AG04450 (cell line): ENCODE measurements at places on chromosomes 7 and 10.

- no peak for DNase-seq
Measured at GRCh38 chr10:98649170-98649569, 202.4 kb upstream of the HPS1 start.

- no peak for DNase-seq
Measured at GRCh38 chr10:124708246-124708779, 35.9 kb downstream of the FAM53B start.

- DNase-seq = no peak
Measured at GRCh38 chr7:103989200-103989784, at the start of gene RELN. TSS of gene RELN (minus strand) at chr7:103989658. CDS start at chr7:103989356, 302 bp downstream.

- DNase-seq = no peak
Measured at GRCh38 chr10:127694580-127695193, 42.3 kb upstream of the FOXI2 start.

GRCh38 chr10:75122505-75122904 lies 11.0 kb downstream of the SAMD8 start:
- no peak for DNase-seq

DNA sequence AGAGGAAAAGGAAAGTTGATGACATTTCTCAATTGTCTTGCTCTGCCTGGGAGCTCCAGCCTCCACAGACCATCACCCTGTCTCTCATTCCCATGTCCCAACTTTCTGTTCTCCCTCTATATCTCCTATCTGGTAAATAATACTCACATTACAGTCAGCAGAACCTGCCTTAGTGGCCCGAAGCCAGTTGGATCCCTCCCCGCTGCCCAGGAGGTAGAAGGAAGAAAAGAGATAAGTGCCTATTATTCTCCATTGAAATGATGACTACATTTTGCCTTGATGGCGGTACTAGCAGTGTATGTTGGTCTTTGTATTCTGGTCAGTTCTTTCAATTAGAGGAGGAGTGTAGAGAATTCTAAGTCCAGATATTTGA lies 91.9 kb downstream of the CSTF2T start:
- DNase-seq = no peak

DNA sequence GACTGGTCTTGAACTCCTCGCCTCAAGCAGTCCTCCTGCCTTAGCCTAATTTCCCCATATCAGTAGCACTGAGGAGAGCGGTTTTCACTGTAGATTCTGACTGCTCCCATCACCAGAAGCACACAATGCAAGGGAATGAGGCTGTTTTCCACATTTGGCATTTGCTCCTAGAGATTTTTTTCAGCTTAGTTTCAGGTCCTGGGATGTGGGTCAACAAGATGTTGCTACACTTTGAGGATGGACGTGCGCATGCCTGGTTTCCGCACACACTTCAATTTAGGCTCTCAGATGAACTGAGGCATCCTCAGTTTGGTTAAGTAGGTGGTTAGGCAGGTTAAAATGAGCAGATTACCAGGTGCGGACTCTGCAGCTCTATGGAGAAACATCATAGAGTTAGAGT lies 287.1 kb upstream of the LYZL1 start:
- no peak for DNase-seq

DNA sequence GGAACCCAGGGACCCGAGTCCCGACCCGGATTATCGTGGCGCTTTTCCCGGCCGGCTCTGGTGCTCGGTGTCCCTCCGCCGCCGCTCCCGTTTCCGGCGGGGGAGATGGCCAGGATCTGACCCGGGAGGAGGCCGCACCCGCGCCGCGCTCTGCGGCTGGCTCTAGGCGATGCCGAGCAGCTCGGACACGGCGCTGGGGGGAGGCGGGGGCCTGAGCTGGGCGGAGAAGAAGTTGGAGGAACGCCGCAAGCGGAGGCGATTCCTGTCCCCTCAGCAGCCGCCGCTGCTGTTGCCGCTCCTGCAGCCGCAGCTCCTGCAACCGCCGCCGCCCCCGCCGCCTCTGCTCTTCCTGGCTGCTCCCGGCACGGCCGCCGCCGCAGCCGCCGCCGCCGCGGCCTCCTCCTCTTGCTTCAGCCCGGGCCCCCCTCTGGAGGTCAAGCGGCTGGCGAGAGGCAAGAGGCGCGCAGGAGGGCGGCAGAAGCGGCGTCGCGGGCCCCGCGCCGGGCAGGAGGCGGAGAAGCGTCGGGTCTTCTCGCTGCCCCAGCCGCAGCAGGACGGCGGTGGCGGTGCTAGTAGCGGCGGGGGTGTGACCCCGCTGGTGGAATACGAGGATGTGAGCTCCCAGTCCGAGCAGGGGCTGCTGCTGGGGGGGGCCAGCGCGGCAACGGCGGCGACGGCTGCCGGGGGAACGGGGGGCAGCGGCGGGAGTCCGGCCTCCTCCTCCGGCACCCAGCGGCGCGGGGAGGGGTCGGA lies 593 bp downstream of the CDK13 start:
- DNase-seq = no peak

GRCh38 chr10:90917238-90917967 lies 3.5 kb downstream of the ANKRD1 start:
- DNase-seq = no peak

- no peak for DNase-seq
Measured at GRCh38 chr7:129103561-129104324, 40.8 kb upstream of the TSPAN33 start.

GRCh38 chr7:133863362-133864061 lies 263.6 kb upstream of the LRGUK start:
- DNase-seq = no peak

DNA sequence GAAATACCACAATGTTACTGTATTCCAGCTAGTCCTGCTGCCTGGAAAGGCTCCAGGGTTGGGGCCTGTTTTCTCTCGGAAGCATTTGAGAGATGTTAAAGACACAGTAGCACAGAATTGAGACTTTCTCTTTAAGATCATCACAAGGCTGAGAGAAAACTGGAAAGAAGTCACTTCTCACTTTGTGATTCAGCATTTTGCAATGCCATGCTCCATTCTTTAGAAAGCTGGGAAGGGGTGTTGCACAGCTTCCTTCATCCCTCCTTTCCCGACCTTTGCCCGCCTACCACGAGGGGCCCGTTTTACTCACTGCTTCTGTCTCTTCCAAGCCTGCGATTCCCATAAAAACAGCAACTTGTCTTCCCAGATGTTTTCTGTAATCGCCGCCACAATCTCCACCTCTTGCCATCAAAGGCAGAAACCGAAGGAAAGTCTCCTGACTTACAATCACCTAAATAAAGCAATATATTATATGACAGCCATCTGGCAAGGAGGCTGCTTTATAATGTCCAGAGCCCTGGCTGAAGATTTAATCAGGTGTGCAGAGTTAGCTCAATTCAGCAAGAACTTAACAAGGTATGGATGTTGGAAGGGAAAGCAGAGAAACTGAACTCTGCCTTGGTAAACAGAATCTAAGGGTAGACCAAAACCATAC lies 18.9 kb downstream of the NOD1 start:
- DNase-seq = peak; percentile 85

- no peak for DNase-seq
Measured at GRCh38 chr10:124710266-124710881, 33.8 kb downstream of the FAM53B start.

GRCh38 chr7:24372961-24373955 lies 89.3 kb downstream of the NPY start:
- DNase-seq = no peak

GRCh38 chr7:75660566-75661215 lies 78.0 kb downstream of the HIP1 start:
- DNase-seq = no peak

GRCh38 chr10:10542477-10542876 lies 475.2 kb upstream of the CELF2 start:
- no peak for DNase-seq

- no peak for DNase-seq
Measured at GRCh38 chr7:118734541-118734940, 510.0 kb downstream of the ANKRD7 start.

- no peak for DNase-seq
Measured at GRCh38 chr7:132061937-132062336, 505.5 kb upstream of the PODXL start.

DNA sequence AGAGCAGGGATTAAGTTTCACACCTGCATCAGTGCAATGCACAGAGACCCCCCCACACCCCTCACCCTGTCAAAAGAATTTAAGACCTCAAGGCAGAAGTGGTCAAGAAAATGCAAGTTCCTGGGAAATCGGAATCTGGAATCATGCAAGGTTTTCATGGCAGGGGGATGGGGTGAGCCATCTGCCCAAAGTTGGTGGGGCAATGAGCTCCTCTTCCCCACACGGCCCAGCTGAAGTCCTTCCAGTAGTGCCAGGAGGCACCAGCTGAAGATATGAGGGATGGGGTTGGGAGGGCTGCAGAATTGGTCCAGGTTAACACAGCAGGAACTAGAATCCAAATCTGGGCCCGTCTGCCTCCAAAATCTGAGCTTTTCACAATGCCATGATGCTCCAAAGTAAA lies 25.0 kb upstream of the TMEM273 start:
- DNase-seq = no peak

DNA sequence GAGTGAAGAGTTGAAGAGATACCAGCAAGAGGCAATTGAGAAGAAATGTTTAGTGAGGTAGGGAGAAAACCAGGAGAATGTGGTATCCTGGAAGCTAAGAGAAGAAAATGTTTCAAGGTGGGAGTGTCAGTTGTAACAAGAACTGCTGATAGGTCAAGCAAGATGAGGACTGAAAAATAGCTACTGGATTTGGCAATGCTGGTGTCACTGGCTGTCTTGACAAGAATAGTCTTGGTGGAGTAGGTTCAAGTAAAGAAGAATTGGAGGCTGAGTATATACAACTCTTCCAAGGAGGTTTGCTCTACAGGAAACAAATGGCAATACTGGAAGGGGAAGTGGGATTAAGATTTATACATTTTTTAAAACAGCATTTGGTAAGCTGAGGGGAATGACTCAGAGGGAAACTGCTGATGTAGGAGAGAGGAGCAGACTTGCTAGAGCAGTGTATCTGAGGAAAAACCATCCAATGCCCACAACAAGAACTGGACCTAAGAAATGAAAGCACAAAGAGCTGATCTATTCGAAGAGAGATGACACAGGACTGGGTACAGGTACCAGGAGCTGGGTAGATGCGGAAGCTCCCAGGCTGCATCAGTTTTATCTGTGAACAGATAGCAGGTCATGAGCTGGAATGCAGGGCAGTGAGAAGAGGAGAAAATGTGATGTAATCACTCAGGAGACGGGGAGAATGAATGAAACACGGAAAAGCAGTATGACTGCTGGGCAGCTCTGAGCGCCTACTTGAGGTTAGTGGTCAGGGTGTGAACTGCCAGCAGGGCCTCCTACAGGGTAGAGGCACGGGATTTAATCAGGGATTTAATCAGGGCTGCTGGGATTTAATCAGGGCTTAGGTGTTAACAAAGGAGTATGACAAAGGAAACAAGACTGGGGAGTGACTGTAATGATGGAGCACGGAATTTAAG lies 34.5 kb downstream of the FAM25A start:
- peak; percentile 39 for DNase-seq

- DNase-seq = no peak
Measured at GRCh38 chr7:158310924-158311666, 276.5 kb downstream of the PTPRN2 start.

DNA sequence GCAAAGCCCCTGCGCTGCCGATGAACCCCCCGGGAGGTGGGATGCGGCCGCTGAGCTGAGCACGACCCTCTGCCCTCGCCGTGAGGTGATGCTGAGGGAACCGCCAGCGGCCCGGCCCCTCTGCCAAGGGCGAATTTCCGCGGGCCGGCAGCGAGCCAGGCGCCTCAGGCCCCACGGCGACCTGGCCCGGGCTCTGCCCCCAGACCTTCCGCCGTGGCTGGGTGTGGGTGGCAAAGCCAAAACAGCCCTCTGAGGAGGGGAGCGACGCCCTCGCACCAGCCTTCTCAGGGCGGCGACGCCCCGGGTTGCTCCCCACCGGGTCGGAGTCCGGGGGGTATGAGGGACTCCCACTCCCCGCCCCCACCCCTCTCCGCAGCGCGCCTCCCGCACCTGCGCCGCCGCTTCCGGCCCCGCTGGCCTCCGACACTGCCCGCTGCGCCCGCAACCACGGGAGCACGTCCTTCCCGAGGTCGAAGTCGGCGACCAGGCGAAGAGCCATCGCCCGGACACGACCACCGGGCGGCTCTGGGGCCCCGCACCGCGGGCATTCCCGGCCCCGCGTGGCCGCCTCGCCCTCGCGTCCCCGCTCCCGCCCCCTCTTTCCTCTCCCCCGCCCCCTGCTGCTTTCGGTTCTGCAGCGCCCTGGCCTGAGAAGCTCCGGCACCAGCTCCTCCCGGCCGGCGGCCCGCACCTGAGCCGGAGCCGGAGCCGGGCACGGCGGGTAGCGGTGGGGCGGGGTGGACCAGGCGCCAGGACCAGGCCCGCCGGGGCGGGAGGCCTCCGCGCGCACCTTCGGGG lies at the start of gene GSAP:
Gene GSAP (minus strand): TSS at position 527 of the 798 bp plus-strand sequence. CDS start 28 bp downstream, at position 499.
- DNase-seq = no peak

- DNase-seq = no peak
Measured at GRCh38 chr10:103539751-103540150, 46.2 kb downstream of the NEURL1 start.

GRCh38 chr7:27745064-27745583 lies 5.2 kb downstream of the TAX1BP1 start:
- DNase-seq = peak; percentile 51

- no peak for DNase-seq
Measured at GRCh38 chr7:148121847-148122246, 468.7 kb upstream of the C7orf33 start.

- no peak for DNase-seq
Measured at GRCh38 chr7:25900877-25901276, 251.1 kb upstream of the NFE2L3 start.

- DNase-seq = no peak
Measured at GRCh38 chr10:11395161-11395560, 216.3 kb downstream of the USP6NL start.

- DNase-seq = no peak
Measured at GRCh38 chr7:128918016-128918665, 7.6 kb upstream of the KCP start.

DNA sequence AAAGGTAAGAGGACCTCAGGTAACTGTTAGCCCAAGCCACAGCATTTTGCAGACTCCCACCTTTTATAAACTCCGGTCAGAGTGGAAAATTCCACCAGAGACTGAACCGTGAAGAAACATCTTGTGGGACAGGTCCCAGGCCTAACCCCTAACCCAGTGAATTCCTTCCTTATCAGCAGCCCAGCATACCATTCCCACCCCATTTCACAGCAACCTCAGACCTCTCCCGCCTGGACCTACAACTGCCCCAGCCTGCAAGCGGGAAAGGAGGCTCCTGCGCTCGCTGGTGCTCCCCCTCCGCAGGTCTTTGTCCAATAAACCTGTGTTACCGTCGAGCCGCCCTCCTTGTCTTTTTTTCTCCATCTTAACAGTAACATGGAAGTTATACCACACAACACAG lies 736.6 kb downstream of the MAGI2 start:
- no peak for DNase-seq

- no peak for DNase-seq
Measured at GRCh38 chr7:129471402-129471827, 30.9 kb upstream of the SMKR1 start.

DNA sequence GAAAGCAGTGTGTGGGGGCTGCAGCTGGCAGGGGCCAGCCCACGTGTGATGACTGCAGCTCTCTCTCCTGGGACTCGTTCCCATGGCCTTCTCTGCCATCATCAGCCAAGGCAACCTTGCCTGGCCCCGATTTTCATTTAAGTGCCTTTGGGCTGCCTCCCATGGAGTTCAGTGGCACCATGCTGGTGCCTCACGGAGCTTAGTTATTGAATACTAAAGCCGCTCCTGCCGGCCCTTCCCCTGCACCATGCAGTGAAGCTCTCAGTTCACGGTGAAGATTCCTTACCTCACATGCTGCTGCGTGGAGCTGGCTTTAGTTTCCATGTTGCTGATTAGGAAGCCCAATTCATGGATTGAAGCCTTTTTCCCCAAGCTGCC lies 141.5 kb upstream of the EEPD1 start:
- no peak for DNase-seq

GRCh38 chr7:112038353-112038752 lies 167.8 kb downstream of the DOCK4 start:
- no peak for DNase-seq

- no peak for DNase-seq
Measured at GRCh38 chr7:120770206-120770605, 87.7 kb downstream of the TSPAN12 start.
